ENCODE measurements at places on chromosomes 2 and 18.

GRCh38 chr18:11736656-11737055 lies 47.6 kb downstream of the GNAL start:
- DNase-seq = peak; percentile 26

- no peak for DNase-seq
These were observed 14.5 kb downstream of the SESTD1 start for GRCh38 chr2:179250095-179250494.

DNA sequence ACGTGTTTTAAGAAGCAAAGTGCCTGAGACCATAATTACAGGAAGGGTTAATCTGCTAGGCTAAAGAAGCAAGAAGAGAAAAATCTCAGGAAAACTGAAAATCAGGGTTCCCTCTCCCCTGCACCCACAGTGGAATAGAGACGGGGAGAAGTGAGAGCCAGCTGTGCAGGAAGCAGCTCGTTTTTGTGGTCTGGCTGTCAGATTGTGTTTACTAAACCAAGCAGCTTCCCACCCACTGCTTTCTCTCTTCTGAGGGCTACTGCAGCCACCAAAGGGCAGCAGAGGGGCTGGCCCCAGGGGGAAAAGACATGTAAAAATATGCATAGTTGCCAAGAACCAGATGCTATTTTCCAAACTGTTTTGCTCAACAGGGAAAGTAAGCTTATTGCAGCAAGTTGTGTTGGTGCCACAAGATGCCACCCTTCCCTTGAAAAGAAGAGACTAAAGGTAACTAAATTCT lies 72.6 kb upstream of the THUMPD2 start:
- peak; percentile 63 for DNase-seq

GRCh38 chr2:69097148-69097610 lies 84.2 kb downstream of the ANTXR1 start:
- DNase-seq = no peak

DNA sequence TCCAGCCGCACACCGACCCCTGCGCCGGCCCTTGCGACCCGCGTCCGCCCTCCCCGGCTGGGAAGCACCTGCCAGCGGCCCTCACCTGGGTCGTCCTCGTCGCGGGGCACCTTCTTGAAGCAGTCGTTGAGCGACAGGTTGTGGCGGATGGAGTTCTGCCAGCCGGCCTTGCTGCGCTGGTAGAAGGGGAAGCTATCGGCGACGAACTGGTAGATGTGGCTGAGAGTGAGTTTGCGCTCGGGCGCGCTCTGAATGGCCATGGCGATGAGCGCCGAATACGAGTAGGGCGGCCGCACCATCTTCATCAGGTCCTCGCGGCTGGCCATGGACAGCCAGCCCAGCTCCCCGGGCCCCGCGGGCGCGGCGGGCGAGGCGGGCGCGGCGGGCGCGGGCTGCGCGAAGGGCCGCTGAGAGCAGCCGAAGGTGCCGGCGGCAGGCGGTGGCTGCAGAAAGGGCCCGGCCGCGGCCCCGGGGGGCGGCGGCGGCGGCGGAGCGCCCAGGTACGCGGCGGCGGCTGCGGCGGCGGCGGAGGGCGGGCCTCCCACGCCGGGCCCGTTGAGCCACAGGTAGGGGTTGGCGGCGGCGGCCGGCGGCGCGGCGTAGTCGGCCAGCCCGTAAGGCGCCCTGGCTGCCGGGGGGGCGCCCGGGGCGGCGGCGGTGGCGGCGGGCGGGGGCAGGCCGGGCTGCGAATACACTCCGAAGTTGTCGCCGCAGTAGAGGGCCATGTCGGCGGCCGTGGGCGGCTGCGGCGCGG lies 505 bp downstream of the FOXI3 start:
- no peak for DNase-seq

- no peak for DNase-seq
These were observed 89.5 kb downstream of the CALCRL start for GRCh38 chr2:187358531-187358930.

DNA sequence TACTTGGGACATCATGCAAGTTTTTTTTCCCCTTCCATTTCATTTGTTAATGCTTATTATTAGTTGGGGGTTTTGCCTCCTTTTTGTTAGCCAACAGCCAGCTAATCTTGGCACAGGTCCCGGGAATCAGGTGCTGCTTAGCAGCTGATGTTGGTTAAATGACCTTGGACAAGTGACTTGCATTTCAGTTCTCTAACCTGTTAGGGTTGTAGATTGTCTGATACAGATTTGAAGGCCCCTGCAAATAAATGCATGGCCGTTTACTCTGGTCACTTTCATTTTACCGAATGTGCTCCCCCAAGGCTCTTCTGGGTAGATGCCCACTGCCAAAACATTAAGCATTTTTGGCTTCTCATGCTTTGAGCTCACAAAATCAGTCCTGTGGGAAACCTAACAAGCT lies 120.9 kb downstream of the SPTBN1 start:
- no peak for DNase-seq

GRCh38 chr2:133885847-133886246 lies 317.6 kb upstream of the NCKAP5 start:
- peak; percentile 4 for DNase-seq

DNA sequence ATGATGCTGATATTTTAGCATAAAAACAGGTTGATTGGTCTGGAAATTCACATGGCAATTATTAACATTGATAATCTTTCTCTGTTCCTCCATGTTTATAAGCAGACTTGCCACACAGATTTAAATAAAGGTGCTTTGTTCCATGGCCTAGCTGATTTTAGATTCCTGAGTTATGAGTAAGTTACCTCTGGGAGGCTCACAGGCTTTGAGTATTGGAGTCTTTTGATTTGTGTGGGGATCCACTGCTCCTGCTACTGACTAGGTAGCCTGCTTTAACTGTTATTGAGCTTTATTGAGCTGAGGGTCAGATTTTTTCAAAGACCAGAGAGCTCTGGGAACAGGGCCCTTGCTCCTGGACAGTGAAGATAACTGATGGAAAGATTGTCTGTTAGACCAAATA lies 166.1 kb downstream of the ANKRD30B start:
- no peak for DNase-seq

GRCh38 chr18:2424420-2424819 lies 146.9 kb downstream of the METTL4 start:
- no peak for DNase-seq

GRCh38 chr18:31741097-31741735 lies 19.5 kb downstream of the SLC25A52 start:
- peak; percentile 36 for DNase-seq

GRCh38 chr2:107635883-107636282 lies 190.8 kb upstream of the RGPD4 start:
- peak; percentile 69 for DNase-seq

Data from IMR-90 (cell line).